ENCODE measurements at places on chromosomes 1 and 21.

GRCh38 chr1:206479183-206480125, 9.2 kb downstream of the IKBKE start:
- DNase-seq, result peak; percentile 46

- DNase-seq, result no peak
These were observed 1.3 kb downstream of the TAF5L start for GRCh38 chr1:229624521-229625070.

GRCh38 chr1:154406886-154407197, 1.7 kb downstream of the IL6R start:
- DNase-seq, result no peak

DNA sequence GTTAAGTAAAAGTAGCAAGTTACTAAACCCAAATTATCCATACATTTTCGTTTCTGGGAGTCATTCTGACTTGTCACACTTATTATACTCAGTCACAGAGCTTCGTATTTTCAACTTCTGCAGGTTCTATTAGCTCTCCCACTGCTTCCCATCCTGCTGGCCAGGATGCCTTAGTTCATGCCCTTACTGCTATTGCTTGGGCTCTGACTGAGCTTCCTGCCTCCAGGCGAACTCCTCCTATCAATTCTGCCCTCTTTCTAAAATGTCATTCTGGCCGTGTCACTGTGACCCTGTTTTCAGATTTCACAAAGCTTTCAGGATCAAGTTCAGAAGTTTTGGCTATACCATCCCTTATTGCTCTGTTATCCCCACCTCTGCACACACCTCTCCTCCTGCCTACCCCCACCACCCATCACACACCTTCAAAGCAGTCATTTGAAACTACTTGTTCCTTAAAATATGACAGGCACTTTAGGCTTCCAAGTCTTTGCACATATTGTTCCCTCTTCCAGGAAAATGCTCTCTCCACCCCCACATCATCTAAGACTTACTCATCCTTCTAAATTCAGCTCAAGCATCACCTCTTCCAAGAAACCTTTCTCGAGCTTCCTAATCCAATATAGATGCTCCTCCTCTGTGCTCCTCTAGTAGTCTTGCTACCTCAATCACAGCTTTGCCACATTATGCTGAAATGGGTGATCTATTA, 278.0 kb downstream of the BRINP2 start:
- no peak for DNase-seq

GRCh38 chr1:172931761-172932160, 119.0 kb downstream of the TNFSF18 start:
- DNase-seq, result no peak

GRCh38 chr1:67801903-67802302, 31.4 kb downstream of the GNG12 start:
- DNase-seq, result no peak

DNA sequence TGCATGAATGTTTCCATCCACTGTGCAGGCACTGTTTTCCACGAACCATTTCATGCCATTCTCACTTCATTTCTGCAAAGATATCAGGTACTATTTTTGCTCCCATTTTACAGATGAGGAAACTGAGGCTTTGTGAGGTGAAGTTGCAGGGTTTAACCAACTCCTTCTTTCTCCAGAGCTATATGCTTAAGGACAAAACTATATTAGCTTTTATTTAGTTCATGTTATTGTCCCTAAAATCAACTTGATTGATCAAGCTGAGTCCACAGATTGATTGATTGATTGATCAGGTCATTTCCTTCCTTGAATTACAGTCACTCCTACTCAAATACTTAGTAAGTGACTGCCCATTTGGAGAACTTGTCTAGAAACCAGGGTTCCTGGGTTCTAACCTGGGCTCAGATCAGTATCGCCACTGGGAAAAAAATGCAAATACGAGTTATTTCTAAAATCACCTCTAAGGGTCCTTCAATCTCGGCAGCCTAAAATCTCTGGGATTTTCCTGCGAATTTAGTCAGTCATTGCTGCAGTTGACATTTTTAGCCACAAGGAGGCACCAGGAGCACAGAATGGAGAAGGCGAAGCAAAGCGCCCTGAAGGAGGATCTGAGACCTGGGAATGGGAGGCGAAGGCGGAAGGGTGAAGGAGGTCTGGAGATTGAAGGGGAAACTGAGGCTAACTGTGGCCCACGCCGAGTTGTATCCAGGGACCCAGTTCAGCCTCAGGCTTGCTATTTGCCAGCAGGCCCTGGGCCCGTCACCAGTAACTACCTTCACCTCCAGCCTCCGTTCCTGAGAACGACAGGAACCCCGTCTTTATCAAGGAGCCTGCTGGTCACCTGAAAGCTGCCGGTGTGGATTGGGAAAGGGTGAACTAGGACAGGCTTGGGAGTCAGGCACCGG, 14.3 kb upstream of the MUL1 start:
- peak; percentile 46 for DNase-seq

DNA sequence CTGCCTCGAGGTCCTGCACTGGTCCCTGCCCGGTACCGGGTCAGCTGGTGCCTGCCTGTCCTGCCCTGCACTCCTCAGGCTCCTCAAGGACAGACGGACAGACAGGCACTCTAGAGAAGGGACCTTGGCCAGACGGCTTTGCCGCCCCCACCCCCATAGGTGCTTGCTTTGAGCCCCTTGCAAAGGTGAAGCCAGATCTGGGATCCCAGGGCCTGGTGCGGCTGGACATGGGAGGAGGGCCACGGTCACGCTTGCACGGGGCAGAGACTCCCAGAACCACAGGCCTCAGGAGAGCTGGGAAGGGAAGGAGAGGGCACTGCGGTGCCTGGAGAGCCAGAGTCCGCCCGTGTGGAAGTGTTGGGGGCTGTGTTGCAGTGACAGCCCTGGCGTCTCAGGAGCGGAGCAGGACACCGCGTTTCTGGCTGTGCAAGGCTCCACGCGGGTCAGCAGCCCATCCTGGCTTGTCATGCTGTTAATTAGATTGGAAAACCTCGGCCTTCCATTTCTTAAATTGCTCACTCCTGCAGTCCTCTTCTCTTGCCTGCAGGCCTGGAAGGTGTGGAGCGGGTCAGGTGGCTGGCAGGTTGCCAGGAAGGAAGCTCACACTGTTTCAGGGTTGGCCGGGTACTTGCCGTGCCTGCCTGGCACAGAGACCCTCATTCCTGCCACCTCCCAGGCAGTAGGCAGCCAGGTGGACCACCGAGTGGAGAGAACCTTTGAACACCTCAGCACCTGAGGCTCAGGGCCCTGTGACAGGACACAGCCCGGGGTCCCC, 16.3 kb downstream of the COL18A1 start:
- no peak for DNase-seq

- DNase-seq, result no peak
These were observed 114.5 kb downstream of the LRRC40 start for GRCh38 chr1:70090875-70091274.

Data from central memory CD4-positive, alpha-beta T cell (primary cell).